NCI-H748 treated with DMSO at 0.1 percent for 48 hours (cell line): ENCODE measurements at places on chromosomes 4 and X.

- DNase-seq = peak; percentile 11
These were observed 133.2 kb upstream of the ADAMTS3 start for GRCh38 chr4:72701987-72702819.

DNA sequence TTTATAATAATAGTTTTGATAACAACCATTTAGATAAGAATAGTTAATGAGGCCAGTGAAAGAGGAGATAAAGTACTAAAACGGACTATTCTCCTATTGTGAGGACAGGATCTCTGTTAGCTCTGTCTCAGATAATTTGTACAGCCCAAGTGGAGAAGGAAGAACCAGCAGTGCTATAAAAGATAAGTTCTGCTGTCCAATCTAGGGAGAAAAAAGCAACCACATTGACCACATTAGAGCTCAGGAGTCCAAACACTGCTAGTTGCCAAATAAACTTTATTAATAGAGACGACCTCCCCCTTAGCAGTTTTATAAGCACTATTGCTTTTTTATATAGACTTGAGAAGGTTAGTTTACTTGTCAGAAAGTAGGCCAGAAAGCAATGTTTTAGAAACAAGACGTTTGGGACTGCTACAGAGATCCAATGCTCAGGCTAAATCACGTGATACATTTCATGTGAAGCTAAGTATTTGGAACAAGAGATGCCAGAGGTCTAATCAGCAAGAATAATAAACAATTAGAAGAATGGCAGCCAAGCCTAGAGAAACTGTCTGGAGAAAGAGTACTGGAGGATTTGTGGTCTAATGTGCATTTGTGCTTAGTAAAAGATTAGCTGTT, 15.9 kb downstream of the IL15 start:
- no peak for DNase-seq

GRCh38 chrX:69113723-69114122, 51.5 kb downstream of the PJA1 start:
- no peak for DNase-seq

DNA sequence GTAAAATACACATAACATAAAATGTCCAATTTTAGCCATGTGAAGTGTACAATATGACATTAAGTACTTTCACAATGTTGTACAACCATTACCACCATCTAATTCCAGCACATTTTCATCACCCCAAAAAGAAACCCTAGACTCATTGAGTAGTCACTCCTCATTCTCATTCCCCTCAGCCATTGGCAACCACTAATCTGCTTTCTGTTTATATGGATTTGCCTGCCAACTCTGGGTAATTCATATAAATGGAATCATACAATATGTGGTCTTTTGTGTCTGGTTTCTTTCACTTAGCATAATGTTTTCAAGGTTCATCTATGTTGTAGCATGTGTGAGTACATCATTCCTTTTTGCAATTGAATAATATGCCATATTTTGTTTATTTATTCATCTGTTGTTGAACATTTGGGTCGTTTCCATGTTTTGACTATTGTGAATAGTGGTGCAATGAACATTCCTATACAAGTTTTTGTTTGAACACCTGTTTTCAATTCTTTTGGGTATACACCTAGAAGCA, 43.0 kb downstream of the EIF2S3 start:
- DNase-seq = no peak

DNA sequence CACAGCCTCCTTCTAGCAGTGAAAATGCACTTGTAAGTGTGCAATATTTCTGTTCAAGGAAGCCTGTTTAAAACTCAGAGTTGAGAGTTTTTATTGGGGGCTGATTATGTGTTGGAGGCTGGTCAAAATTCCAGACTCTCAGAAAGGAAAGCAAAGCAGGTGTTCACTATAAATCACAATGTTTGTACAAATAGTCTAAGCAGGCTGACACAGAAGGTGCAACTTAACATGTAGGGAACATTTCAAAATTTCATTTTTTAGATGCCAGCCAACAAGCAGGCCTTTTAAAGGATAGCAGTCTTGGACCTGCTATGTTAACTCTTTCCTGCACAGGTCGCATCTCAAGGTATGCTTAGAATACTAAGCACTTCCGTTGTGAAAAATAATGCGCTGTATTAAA, 112.3 kb upstream of the IL13RA1 start:
- no peak for DNase-seq

DNA sequence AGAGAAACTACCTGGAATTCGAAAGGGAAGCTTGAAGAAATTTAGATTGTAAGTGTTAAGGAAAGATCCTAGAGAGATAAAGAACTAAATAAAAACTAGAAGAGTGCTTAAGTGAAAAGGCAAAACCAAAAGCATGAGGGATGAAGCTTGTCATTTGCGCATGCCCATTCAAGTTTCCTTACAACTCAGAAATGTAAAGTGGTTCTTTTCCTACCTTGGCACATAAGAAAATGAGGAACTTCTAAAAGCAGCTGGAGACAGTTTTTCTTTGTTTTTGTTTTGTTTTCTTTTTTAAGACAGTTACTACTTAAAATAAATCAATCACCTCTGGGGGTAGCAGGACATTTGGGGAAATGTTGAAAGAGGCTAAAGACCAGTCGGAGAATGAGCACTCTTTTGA, 1304.4 kb upstream of the PCDH7 start:
- DNase-seq = no peak

- no peak for DNase-seq
These were observed 128.3 kb upstream of the MAOA start for GRCh38 chrX:43527801-43528200.

- DNase-seq = no peak
These were observed 5.1 kb upstream of the SFRP2 start for GRCh38 chr4:153794006-153794405.

DNA sequence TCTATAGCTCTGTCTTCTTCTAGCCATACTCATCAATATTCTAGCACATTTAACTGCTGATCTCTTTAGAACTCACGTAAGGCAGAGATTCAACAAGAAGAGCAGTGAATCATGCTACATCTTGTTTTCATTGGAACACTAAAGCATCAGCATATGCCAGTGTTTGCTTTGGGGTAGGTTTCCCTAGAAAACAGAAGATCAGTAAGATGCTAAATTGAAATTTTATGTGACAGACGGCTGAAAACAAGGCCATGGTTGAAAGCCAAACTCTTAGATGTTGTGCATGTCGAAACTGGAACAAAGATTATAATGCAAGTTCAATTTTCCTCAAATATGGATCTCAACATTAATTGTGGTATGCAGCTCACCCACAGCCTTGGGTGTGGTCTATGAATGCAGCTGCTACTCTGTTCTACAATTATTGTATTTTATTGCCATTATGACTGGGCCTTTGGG, 107.6 kb downstream of the PDLIM5 start:
- peak; percentile 8 for DNase-seq

- DNase-seq = no peak
These were observed 15.4 kb downstream of the SETD7 start for GRCh38 chr4:139540632-139541031.

- DNase-seq = no peak
These were observed 345.4 kb upstream of the GATB start for GRCh38 chr4:152106113-152106763.

DNA sequence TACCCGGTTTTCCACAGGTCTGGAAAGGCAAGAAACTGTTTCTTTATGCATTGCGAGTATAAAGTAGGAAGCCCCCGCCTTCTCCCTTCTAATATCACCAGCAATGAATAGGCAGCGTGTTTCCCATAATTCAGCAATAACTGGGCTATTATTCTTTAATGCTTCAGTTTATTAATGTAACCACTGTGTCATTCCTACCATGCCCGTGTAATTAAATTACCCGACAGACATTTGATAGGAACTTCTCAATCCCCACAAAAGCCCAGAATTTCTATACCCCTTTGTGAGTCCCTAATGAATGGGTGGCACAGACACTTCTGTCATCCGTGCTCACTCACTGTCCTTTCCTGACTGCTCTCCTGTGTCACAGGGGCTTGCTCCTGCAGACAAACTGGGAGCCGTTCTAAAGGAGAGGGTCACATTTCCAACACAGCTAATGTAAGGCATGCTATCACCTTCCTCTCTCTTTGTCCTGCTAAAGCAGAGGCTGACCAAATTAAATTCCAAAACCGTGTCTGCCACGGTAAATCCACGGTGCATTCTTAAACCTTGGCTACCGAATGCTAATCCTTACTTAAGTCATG, 108.5 kb upstream of the MID1 start:
- DNase-seq = no peak

- DNase-seq = peak; percentile 18
These were observed 70.2 kb downstream of the GC start for GRCh38 chr4:71713611-71714203.

DNA sequence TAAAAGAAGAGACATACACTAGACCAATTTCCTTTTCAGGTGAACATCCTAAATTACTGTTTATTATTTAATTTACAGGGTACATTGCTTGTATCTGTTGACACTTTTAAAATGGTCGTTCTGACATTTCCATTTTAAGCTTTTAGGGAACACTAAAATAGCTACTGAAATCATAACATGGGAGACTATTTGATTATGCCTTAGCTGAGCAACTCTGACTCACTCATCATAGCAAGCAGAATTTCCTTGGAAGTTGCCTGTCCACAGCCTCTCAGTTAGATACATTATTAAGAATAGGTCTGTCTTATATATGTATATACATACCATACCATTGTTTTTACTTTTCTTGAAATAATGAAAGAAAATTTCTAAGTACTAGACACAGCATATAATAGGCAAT, 22.0 kb downstream of the GUCY1B1 start:
- DNase-seq = no peak

DNA sequence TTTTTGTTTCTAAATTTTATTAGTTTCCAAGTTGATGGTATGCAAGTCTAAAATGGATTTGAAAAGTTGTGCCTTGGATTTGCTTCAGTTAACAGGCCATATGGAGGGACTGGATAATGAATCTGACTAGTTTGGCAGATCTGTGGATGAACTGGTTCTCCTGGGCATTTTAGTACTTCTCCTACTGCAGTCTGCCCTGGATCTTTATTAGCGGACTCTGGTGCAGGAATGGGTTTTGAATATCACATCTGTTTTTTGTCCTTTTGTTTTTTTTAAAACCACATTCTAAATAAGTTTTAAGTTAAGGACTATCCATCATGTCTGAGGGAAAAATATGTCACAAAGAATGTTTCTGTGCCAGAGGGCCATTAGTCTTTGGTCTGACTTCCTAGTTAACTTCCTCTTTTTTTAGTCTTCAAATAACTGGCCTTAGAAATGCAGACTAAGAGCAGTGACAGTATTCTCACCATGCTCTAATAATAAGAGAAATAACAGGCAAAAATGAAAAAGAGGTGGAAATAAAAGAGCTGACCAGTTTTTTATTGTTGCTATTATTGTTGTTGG, 13.9 kb upstream of the DCK start:
- no peak for DNase-seq

DNA sequence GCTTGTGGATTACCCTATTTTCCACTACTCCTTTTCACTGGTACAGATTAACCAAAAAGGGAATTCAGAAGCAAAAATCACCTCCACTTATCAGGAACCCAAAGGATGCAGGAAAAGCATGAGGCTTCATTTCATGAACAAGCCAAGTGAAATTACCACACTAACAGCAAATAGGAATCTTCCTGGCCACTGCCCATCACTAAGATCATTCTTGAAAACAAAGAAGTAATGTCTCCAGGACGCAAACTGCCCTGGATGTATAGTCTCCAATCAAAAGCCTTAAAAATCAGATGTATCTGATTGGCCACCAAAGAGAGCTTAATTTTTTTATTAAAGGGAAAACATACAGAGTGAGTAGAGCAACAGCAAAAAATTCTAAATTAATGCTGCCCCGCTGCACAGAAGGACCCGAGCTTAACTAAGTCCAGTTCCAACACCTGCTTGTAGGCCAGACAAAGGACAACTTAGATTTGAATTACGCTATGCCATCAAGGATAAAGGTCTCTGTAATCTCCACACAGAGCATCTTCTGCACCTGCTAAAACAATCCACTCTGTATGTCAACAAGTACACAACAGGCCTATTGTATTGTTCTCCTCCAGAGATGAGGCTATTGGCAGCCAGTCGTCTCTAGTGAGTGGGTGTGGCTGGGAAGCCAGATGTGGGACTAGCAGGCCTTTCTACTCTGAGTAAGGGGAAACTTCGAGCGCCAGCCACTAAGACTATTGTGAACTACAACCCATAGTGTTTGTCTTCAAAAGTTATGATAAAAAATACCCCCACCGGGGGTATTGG, 12.4 kb downstream of the ZDHHC9 start:
- peak; percentile 46 for DNase-seq

- no peak for DNase-seq
These were observed 54.4 kb upstream of the HGFAC start for GRCh38 chr4:3387154-3387942.

DNA sequence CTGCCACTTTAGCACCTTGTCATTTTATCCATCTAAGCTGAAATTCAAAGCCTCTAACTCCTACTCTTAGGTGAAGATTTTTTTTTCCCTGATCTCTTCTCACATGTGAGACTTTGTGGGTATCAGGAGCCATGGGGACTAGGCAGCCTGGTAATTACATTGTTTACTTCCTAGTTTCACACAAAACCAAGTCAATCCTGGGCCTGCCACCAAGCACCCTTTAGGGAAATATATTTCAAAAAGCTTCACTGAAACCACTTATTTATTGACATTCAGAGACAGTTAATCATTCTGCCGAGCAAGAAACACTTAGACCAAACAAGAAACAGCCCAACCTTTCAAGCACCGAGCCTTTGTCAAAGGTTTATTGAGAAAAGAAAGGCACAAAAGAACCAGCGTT, 200.0 kb downstream of the RELL1 start:
- DNase-seq = no peak

- no peak for DNase-seq
These were observed 9.2 kb upstream of the RNF150 start for GRCh38 chr4:141142423-141142822.

- DNase-seq = peak; percentile 9
These were observed 234.8 kb upstream of the JADE1 start for GRCh38 chr4:128574706-128575105.

- no peak for DNase-seq
These were observed 1.1 kb downstream of the CRMP1 start for GRCh38 chr4:5891563-5892322.

- no peak for DNase-seq
These were observed 1068.4 kb downstream of the ARAP2 start for GRCh38 chr4:35175894-35176293.

GRCh38 chrX:119880076-119880475, 8.4 kb downstream of the NDUFA1 start:
- DNase-seq = no peak

DNA sequence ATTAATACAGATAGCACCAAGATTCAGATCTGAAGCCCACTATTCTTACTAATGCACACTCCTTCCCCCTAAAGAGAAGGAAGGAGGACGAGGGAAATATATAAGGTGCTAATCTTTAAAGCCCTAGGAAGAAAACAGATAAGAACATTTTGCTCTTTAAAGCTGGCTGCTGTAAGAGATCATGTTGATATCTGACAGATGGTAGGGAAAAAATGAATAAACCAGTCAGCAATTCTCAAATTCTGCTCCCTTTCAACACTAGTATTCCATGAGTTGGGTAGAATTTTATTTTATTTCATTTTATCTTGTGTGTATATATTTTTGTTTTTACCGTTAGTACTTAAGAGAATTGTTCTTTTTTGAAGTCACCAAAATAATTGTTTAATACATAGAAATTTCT, 19.2 kb downstream of the OTC start:
- no peak for DNase-seq

- no peak for DNase-seq
These were observed 424.2 kb downstream of the PDGFC start for GRCh38 chr4:156547439-156547838.

- no peak for DNase-seq
These were observed 2042.2 kb downstream of the ARAP2 start for GRCh38 chr4:34202154-34202553.
